ENCODE measurements at places on chromosomes 4 and X. TPM values are rescaled to one million over a fixed set of nuclear protein-coding genes. Genes with fewer than 3 reads are reported as not detected.
A peak's percentile ranks its signal among the peaks of the same experiment; 100 is the strongest.

- no peaks in the 10 kb centered on the region for H3K27me3 ChIP-seq
- no peak overlapping the region for H3K27ac ChIP-seq
- DNase-seq, result no peak
- H3K36me3 ChIP-seq, result no peaks in the 10 kb centered on the region
- H3K4me3 ChIP-seq, result no peak overlapping the region
Observed at GRCh38 chr4:145563293-145563985, 55.7 kb upstream of the MMAA start.

- H3K4me3 ChIP-seq, result peak overlapping the region; percentile 62
- H3K4me1 ChIP-seq, result peaks cover 13% of the 10 kb centered on the region
- peak overlapping the region; percentile 29 for H3K27ac ChIP-seq
Observed at GRCh38 chr4:133151691-133152329, 2.7 kb downstream of the PCDH10 start.

GRCh38 chr4:70713453-70714078 is 8.2 kb upstream of the RUFY3 start:
- peak overlapping the region; percentile 42 for H3K4me3 ChIP-seq
- peaks cover 16% of the 10 kb centered on the region for H3K4me1 ChIP-seq
- DNase-seq, result no peak
- peak overlapping the region; percentile 91 for H3K27ac ChIP-seq
- H3K36me3 ChIP-seq, result no peaks in the 10 kb centered on the region
- no peaks in the 10 kb centered on the region for H3K27me3 ChIP-seq

DNA sequence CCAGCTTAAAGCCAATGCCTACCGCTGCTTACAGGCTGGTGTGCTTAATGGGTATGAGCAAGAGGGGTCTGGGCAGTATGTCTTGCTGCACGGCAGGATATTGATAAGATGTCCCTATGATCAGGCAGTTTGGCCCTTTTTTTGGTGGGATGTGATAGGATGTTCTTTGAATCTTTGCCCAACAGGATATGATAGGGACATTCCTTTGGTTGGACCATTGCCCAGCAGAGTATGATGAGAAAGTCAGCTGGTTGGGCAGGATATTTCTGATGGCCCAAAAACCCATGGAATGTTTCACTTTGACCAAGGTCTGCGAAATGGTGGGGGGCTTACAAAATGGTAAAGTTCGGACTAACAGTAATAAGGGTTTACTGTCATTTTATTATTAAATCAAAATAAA is 1060.6 kb downstream of the STIM2 start:
- no peaks in the 10 kb centered on the region for H3K27me3 ChIP-seq
- DNase-seq, result no peak
- no peaks in the 10 kb centered on the region for H3K36me3 ChIP-seq
- H3K4me3 ChIP-seq, result no peak overlapping the region
- H3K27ac ChIP-seq, result no peak overlapping the region

DNA sequence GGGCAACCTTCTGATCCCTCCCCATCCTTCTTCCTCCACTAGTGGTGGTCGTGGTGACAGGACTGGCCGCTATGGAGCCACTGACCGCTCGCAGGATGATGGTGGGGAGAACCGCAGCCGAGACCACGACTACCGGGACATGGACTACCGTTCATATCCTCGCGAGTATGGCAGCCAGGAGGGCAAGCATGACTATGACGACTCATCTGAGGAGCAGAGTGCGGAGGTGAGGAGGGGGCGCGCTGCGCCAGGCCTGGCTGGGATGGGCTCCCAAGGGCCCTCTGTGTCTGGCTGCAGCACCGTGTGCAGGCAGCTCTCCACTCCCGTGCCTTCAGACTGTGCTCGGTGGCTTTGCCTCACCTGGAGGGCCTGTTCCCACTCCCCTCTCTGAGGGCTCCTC is 24.3 kb downstream of the RBM10 start:
- peak; percentile 58 for DNase-seq
- H3K4me3 ChIP-seq, result no peak overlapping the region
- no peak overlapping the region for H3K27ac ChIP-seq
- no peaks in the 10 kb centered on the region for H3K27me3 ChIP-seq

GRCh38 chrX:109398061-109398460 is 83.8 kb downstream of the GUCY2F start:
- no peak overlapping the region for H3K27ac ChIP-seq
- H3K36me3 ChIP-seq, result no peaks in the 10 kb centered on the region
- DNase-seq, result no peak
- H3K4me3 ChIP-seq, result no peak overlapping the region

- H3K27me3 ChIP-seq, result no peaks in the 10 kb centered on the region
- H3K4me3 ChIP-seq, result no peak overlapping the region
- no peaks in the 10 kb centered on the region for H3K36me3 ChIP-seq
- no peak for DNase-seq
- H3K27ac ChIP-seq, result no peak overlapping the region
Observed at GRCh38 chr4:181966104-181966551, 277.1 kb upstream of the TENM3 start.

GRCh38 chr4:36024901-36025660 is 219.2 kb downstream of the ARAP2 start:
- no peaks in the 10 kb centered on the region for H3K27me3 ChIP-seq
- no peaks in the 10 kb centered on the region for H3K4me1 ChIP-seq
- H3K36me3 ChIP-seq, result no peaks in the 10 kb centered on the region

DNA sequence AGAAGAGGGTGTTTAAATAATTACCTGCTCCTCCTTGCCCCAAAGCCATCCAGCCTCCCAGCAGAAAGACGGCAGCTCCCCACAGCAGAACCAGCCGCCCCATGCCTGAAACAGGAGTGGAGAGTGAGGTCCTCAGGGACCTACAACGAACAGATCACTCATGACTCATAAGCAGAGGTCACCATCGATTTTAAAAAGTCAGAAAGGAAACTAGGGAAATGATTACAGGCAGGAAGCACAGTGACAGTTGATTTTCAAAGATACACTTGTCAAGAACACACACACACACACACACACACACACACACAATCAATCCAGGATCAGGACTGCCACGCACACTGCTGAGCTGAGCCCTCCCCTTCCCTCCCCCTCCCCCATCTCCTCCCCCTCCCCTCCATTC is at the start of gene CRLF2:
TSS of gene CRLF2 (minus strand) at position 118 of the 400 bp plus-strand sequence. CDS start at position 103, 15 bp downstream.
- H3K36me3 ChIP-seq, result no peaks in the 10 kb centered on the region
- no peaks in the 10 kb centered on the region for H3K27me3 ChIP-seq
- H3K4me3 ChIP-seq, result no peak within 1 kb of the TSS
- H3K27ac ChIP-seq, result no peak within 1 kb of the TSS
- no peak for DNase-seq
- no peaks in the 10 kb centered on the region for H3K4me1 ChIP-seq

DNA sequence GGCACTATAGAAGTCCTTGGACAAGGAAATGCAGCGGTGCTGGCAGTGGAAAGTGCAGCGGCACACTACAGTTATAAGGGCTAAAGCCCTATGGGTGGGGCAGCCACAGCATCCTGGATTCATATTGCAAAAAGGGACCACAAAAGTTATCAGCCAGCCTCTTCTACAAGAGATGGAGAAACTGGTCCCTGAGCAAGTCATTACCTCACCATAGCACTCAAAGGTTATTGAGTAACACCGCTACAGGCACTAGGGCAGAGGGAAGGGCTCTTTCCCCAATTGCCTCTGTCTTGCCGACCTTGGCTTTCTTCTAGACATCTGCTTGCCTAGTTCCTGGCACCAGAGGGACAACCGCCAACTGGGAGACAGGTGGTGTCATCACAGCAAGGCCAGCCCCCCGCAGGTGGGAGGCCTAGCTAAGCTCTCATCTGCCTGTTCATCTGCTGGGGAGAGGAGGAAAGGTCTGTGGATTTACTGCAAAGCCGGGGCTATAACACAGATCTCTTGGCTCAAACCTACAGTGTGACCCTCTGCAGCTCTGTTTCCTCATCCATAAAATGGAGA is 600.0 kb downstream of the BCOR start:
- no peak overlapping the region for H3K4me3 ChIP-seq
- H3K27ac ChIP-seq, result no peak overlapping the region
- no peak for DNase-seq
- no peaks in the 10 kb centered on the region for H3K36me3 ChIP-seq

GRCh38 chr4:160020804-160021203 is 917.9 kb downstream of the RAPGEF2 start:
- H3K27ac ChIP-seq, result no peak overlapping the region
- H3K4me3 ChIP-seq, result no peak overlapping the region
- no peaks in the 10 kb centered on the region for H3K36me3 ChIP-seq
- H3K4me1 ChIP-seq, result no peaks in the 10 kb centered on the region

DNA sequence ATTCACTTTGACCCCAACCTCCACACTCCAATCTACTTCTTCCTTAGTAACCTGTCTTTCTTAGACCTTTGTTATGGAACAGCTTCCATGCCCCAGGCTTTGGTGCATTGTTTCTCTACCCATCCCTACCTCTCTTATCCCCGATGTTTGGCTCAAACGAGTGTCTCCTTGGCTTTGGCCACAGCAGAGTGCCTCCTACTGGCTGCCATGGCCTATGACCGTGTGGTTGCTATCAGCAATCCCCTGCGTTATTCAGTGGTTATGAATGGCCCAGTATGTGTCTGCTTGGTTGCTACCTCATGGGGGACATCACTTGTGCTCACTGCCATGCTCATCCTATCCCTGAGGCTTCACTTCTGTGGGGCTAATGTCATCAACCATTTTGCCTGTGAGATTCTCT is 344 bp downstream of the OR13H1 start:
- no peak overlapping the region for H3K4me3 ChIP-seq
- DNase-seq, result no peak
- peaks cover 5% of the 10 kb centered on the region for H3K27me3 ChIP-seq
- no peak overlapping the region for H3K27ac ChIP-seq

GRCh38 chr4:176833400-176834175 is 40.9 kb upstream of the VEGFC start:
- H3K36me3 ChIP-seq, result no peaks in the 10 kb centered on the region
- peak; percentile 10 for DNase-seq
- no peak overlapping the region for H3K4me3 ChIP-seq
- H3K27ac ChIP-seq, result no peak overlapping the region
- H3K27me3 ChIP-seq, result no peaks in the 10 kb centered on the region
- no peaks in the 10 kb centered on the region for H3K4me1 ChIP-seq

- DNase-seq, result no peak
- no peaks in the 10 kb centered on the region for H3K4me1 ChIP-seq
- H3K4me3 ChIP-seq, result no peak overlapping the region
- no peak overlapping the region for H3K27ac ChIP-seq
- H3K36me3 ChIP-seq, result no peaks in the 10 kb centered on the region
- H3K27me3 ChIP-seq, result no peaks in the 10 kb centered on the region
Observed at GRCh38 chrX:118554511-118554910, 58.9 kb downstream of the DOCK11 start.

GRCh38 chrX:47637546-47638195 is 7.9 kb upstream of the CFP start:
- DNase-seq, result no peak
- no peak overlapping the region for H3K27ac ChIP-seq
- H3K36me3 ChIP-seq, result peaks cover 2% of the 10 kb centered on the region
- no peaks in the 10 kb centered on the region for H3K27me3 ChIP-seq
- H3K4me1 ChIP-seq, result no peaks in the 10 kb centered on the region

GRCh38 chrX:96126182-96126581 is 558.5 kb upstream of the DIAPH2 start:
- no peaks in the 10 kb centered on the region for H3K4me1 ChIP-seq
- H3K27me3 ChIP-seq, result no peaks in the 10 kb centered on the region
- no peak for DNase-seq
- no peak overlapping the region for H3K4me3 ChIP-seq
- H3K27ac ChIP-seq, result no peak overlapping the region

GRCh38 chr4:148561467-148561866 is 119.3 kb upstream of the NR3C2 start:
- no peak overlapping the region for H3K27ac ChIP-seq
- no peaks in the 10 kb centered on the region for H3K27me3 ChIP-seq
- H3K36me3 ChIP-seq, result no peaks in the 10 kb centered on the region
- no peaks in the 10 kb centered on the region for H3K4me1 ChIP-seq
- no peak for DNase-seq

GRCh38 chr4:3679071-3679825 is 86.9 kb upstream of the ADRA2C start:
- no peak overlapping the region for H3K27ac ChIP-seq
- peaks cover 7% of the 10 kb centered on the region for H3K4me1 ChIP-seq

DNA sequence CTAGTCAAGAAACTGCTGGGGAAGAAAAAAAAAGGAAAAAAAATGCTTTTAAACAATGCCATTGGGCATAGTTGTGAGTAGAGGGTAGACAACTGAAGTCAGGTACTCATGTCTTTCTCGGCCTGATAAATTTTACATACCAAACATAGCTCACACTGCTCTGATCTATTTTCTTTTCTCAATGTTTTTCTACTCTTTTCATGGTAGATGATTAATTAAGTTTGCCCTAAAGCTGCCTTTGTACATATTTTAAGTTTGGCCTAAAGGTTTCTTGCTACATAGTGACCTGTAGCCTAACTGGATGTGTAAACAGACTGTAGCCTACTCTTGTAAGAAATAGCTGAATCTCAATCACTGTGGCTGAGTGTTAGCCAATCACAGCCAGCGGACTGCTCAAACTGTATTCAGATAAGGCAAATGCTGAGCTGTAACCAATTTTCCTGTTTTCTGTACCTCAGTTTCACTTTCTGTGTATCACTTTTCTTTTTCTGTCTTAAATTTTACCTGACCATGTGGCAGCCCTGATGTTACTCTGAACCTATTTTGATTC is 121.0 kb downstream of the PCDH10 start:
- H3K4me3 ChIP-seq, result no peak overlapping the region
- H3K36me3 ChIP-seq, result no peaks in the 10 kb centered on the region
- H3K27me3 ChIP-seq, result no peaks in the 10 kb centered on the region

- peak; percentile 49 for DNase-seq
- H3K36me3 ChIP-seq, result no peaks in the 10 kb centered on the region
- H3K27ac ChIP-seq, result no peak overlapping the region
- no peak overlapping the region for H3K4me3 ChIP-seq
- no peaks in the 10 kb centered on the region for H3K27me3 ChIP-seq
Observed at GRCh38 chr4:67291644-67292043, 253.7 kb downstream of the CENPC start.

- H3K4me3 ChIP-seq, result no peak overlapping the region
- H3K27me3 ChIP-seq, result no peaks in the 10 kb centered on the region
- no peak for DNase-seq
- H3K36me3 ChIP-seq, result no peaks in the 10 kb centered on the region
- no peak overlapping the region for H3K27ac ChIP-seq
Observed at GRCh38 chr4:109355835-109356234, 53.4 kb upstream of the COL25A1 start.

GRCh38 chr4:114296126-114296525 is 302.5 kb upstream of the UGT8 start:
- no peak for DNase-seq
- no peak overlapping the region for H3K4me3 ChIP-seq

DNA sequence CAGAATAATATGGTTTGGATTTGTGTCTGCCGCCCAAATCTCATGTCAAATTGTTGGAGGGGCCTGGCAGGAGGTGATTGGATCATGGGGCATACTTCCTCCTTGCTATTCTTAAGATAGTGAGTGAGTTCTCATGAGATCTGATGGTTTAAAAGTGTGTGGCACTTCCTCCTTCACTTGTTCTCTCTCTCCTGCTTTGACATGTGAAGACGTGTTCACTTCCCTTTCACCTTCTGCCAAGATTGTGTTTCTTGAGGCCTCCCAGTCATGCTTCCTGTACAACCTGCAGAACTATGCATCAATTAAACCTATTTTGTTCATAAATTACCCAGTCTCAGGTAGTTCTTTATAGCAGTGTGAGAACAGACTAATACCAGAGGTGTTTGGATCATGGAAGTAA is 325.7 kb upstream of the GIMD1 start:
- H3K4me1 ChIP-seq, result no peaks in the 10 kb centered on the region
- no peaks in the 10 kb centered on the region for H3K36me3 ChIP-seq
- DNase-seq, result no peak
- H3K27me3 ChIP-seq, result no peaks in the 10 kb centered on the region
- H3K4me3 ChIP-seq, result no peak overlapping the region
- H3K27ac ChIP-seq, result no peak overlapping the region

PCDH7 gene
- 10.2 TPM for total RNA-seq

CT45A9 gene
- not detected for total RNA-seq

SMR3A gene
- total RNA-seq, result not detected

TCEAL5 gene
- total RNA-seq, result 0.28 TPM

CPZ gene
- 2.6 TPM for total RNA-seq

SPANXA2 gene
- total RNA-seq, result not detected

ASMT gene
- total RNA-seq, result 0.22 TPM

FHIP1A gene
- total RNA-seq, result 16.5 TPM

CPLX1 gene
- 10.2 TPM for total RNA-seq
